ENCODE measurements at places on chromosomes 3 and 15.

- DNase-seq = no peak
Measured at GRCh38 chr15:23616536-23616935, 31.1 kb downstream of the MAGEL2 start.

DNA sequence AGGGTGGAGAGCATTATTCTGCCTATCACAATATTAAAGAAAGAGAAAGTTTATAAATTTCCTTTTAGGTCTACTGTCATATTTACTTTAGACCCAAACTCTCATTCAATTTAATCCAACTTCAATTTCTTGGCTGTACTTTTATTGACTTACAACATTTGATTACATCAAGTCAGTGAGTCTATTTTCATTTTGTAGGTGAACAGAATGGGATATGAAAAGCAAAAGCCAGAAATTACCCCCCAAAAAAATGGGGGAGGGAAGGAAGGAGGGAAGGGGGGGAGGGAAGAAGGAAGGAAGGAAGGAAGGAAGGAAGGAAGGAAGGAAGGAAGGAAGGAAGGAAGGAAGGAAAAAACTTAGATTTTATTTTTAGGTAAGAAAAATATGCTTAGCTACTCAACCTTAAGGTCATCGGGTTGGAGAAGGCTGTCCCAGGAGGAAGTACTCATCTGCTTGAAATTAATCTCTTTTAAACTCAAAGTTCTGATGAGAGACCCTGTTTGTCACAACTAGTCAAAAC, 320.1 kb upstream of the ATP11B start:
- no peak for DNase-seq

- DNase-seq = no peak
Measured at GRCh38 chr15:69515508-69515907, 62.9 kb downstream of the RPLP1 start.

- no peak for DNase-seq
Measured at GRCh38 chr3:162992741-162993140, 1496.1 kb downstream of the OTOL1 start.

GRCh38 chr3:98029083-98029482, 6.0 kb downstream of the GABRR3 start:
- no peak for DNase-seq

- DNase-seq = no peak
Measured at GRCh38 chr3:108329947-108330346, 33.6 kb downstream of the HHLA2 start.

DNA sequence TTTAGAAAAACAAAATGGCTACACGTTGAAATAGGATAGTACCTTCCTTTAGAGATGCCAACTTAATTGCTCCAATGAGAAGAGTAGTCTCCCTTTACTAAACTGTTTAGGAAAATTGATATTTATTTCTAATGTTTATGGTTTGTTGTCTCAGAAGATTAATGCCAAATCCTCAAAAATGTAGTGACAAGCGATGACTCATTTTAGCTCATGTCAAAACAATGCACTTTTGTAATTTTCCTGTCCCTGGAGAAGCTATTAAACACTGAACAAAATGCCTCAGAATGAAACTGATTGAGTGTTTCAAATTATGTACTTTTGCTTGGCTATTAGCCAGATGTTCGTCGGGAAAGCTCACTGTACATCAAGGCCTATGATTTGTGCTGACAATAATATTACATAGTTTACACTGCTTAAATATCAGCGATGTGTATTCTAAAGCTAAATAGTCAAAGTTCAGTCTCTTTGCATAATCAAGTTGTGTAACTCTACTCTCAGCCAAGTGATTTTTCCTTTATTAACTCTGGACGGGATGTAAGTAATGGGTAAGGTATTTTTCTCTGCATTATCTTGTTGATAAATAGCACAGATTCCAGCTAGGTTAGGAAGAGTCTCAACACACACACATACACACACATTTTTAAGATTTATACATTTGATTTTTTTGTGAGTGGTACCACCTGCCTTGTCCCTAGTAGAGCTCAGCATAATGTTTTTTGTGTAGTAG, 83.7 kb downstream of the CMSS1 start:
- DNase-seq = peak; percentile 77

DNA sequence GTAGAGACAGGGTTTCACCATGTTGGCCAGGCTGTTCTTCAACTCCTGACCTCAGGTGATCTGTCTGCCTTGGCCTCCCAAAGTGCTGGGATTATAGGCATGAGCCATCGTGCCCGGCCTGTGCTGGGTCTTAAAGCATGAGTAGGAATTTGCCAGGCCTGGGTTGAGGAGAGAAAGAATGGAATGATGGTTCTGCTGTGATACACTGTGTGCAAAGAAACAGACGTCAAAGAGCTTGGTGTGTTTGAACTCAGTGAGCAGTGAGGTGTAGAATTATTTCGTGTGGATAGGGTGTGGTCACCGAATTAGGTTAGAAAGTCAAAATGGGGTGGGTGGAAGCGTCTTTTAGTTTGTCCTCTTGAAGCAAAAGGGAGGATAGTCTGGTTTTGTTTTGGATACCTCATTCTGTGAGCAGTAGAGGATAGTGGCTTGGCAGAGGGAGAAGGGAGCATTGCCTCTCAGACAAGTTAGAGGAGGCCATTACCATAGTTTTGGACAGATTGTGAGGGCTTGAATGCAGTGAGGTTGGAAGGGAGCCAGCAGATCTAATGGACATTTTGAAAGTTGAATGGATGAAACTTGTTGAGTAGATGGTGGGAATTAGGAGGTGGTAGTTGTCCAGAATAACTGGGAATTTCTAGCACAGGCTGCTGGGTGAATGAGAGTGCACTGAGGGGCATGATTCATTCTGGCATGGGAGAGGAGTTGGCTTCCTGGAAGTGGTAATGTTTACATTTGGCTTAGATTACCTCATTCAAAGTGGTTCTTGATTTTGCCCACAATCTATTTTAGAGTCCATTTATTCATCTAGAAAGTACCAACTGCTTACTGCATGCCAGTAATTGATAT, 27.2 kb downstream of the AKAP13 start:
- DNase-seq = no peak

- DNase-seq = no peak
Measured at GRCh38 chr3:85592256-85592655, 633.5 kb downstream of the CADM2 start.

DNA sequence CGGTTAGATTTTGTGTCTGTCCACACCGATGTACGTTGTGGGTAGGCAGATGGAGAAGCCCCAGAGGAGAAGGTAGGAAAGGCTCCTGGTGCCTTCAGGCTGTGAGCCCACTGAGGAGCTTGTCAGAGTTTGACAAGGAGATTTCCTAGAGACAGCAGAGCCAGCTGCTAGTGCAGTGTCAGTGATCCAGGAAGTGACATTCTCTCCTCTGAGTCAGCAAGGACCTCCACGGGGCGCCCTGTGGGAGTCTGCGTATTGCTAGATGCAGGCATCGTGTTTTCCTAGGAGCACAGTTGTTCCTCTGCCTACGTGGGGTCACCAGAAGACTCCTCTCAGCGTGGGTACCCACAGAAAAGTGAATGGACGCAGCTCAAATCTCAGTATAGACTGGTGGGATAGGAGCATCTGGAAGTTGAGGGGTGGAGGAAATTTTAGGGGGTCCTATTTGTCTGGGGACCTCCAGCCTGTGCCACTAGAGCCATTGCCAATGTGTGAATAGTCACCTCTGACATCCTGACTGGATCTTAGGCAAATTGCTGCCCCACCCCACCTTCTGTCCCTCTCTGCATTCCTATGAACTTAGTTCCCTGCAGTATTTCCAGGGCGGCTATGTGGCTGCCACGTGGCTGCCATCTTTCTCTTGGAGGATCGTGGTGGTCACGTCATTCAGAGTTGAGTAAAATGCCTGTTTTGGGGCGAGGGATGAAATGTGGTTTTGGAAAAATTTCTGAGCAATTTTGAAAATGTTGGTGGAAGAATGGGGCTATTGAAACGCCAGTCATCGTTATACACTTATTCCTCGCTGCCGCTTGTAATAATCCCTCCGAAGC, 84.8 kb upstream of the KLHL25 start:
- no peak for DNase-seq

- DNase-seq = no peak
Measured at GRCh38 chr3:23002151-23002550, 201.0 kb upstream of the UBE2E2 start.

Measured in HCT116 (cell line).